Activated effector memory CD4-positive, alpha-beta T cell treated with anti-CD3 and anti-CD28 coated beads, Interleukin-2, amount 50 U/mL, for 16 hours (primary cell): ENCODE measurements at places on chromosomes 6 and 20.

GRCh38 chr6:32664827-32665362, 1.6 kb downstream of the HLA-DQB1 start:
- DNase-seq, result peak; percentile 80

- DNase-seq, result no peak
These were observed 42.1 kb upstream of the SLC22A3 start for GRCh38 chr6:160305926-160306713.

DNA sequence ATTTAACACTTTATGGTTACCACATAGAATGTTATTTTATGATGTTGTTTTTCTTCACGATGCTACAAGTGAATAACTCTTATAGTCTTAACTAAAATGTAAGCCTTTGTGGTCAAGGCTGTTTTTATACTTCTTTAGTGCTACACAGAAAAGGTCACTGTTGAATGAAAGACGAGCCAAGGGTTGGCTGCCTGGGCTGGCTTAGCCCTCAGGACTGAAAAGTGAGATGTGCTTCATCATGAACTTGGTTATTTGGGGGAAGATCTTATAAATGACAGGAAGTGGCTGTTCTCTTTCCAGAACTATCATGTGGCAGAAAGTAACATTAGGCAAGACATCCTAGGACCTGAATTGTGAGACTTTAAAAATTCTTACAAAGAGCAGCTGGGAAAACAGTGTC, 404.0 kb downstream of the BTBD3 start:
- no peak for DNase-seq

DNA sequence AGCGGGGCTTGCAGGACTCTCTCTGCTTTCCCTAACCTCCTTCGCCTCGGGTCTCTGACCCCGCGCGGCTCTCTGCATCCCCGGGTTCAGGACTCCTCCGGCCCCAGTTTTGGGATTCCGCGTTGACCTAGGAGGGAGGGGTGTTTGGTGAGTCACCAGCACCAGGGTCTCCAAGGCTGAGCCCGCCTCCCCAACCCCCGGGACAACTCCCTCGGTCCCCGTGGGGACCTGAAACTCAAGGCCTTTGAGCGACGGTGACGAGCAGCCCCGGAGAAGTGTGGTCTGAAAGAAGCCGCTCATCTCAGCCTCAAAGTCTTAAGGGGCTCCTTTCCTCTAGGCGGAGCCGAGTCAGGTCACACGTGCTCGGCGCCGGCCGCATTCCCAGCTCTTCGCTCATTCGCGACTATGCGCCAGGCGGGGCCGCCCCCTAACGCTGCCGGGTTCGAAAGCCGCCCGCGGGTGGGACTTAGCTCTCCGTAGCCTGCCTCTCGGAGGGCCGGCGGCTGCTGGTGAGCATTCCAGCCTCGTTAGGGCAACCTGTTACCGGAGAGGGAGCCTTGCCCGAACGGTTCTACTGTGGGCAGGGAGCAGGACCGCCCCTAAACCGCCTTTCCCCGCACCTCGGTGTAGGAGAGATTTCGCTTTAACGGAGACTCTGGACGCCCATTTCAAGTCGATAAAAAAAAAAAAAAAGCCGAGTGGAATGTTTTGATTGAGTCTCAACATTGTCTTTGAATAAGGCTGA, 3.0 kb upstream of the PRDM13 start:
- peak; percentile 67 for DNase-seq

GRCh38 chr6:125170376-125170775, 16.8 kb downstream of the TPD52L1 start:
- no peak for DNase-seq

DNA sequence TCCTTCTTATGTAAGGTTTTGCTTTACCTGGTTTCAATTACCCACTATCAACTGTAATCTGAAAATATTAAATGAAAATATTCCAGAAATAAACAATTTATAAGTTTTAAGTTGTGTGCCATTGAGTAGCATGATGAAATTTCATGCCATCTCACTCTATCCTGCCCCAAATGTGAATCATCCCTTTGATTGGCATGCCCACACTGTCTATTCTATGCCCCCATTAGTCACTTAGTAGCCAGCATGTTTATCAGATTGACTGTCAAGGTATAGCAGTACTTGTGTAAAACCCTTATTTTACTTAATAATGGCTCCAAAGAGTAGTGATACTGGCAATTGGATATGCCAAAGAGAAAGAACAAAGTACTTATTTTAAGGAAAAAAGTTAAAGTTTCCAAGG, 403.8 kb downstream of the ADGRB3 start:
- DNase-seq, result no peak

GRCh38 chr6:53128842-53129241, 19.8 kb downstream of the GCM1 start:
- DNase-seq, result no peak

DNA sequence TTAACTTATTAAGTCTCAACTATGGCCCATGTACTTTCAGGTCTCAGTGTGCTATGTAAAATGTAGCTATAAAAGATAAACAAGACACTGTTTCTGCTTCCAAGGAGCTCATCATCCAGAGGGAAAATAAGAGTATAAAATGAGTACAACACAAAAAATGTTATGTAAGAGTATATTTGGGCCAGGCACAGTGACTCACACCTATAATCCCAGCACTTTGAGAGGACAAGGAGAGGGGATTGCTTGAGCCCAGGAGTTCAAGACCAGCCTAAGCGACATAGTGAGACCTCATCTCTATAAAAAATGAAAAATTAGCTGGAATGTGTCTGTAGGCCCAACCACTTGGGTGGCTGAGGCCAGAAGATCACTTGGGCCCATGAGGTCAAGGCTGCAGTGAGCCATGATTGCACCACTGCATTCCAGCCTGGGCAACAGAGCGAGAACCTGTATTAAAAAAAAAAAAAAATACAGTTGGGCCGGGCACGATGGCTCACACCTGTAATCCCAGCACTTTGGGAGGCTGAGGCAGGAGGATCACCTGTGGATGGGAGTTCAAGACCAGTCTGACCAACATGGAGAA, 124.0 kb downstream of the EDN1 start:
- no peak for DNase-seq
